H54 (cell line): ENCODE measurements at places on chromosomes 2 and 18.

- DNase-seq = no peak
Measured at GRCh38 chr2:26756337-26756736, 7.7 kb upstream of the SLC35F6 start.

DNA sequence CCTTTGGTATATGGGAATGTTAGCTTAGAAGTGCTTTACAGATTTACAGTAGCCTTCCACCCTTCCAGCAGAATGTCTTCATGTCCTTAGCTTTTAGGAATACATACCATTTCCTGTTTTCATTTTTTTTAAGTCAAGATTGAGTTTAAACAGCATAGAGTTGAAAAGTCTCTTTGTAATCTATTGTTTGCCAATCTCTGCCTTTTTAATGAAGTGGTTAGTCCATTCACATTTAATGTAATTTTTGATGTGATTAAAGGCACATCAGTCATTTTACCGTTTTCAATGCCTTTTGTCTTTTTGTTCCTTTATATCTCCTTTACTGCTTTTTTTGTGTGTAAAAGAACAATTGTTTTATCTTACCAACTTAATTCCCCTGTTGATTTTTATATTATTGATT lies 233.4 kb upstream of the SMIM21 start:
- DNase-seq = no peak

DNA sequence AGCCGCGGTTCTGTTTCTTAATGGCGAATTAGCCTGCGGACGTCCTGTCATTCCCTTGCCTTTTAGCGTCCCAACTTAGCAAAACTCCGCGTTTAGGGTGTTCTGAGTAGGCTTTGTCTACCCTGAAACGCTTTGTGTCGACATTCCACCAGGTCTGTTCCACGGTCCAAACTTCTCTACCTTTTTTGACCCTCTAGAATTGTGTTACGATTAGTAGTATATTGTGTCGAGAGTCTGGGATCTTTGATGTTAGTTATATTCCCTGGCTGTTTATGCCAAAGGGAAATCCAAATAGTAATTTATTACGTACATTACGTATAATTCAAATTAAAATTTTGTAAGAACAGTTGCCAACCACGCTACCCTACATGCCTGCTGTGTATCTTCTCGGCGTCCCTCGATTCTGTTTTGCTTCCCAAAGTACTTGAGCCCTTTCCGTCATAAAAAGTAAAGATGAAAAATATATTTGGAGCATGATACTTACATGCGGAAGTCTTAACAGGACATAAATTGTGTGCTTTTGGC lies 495 bp upstream of the TTC32 start:
- DNase-seq = no peak

DNA sequence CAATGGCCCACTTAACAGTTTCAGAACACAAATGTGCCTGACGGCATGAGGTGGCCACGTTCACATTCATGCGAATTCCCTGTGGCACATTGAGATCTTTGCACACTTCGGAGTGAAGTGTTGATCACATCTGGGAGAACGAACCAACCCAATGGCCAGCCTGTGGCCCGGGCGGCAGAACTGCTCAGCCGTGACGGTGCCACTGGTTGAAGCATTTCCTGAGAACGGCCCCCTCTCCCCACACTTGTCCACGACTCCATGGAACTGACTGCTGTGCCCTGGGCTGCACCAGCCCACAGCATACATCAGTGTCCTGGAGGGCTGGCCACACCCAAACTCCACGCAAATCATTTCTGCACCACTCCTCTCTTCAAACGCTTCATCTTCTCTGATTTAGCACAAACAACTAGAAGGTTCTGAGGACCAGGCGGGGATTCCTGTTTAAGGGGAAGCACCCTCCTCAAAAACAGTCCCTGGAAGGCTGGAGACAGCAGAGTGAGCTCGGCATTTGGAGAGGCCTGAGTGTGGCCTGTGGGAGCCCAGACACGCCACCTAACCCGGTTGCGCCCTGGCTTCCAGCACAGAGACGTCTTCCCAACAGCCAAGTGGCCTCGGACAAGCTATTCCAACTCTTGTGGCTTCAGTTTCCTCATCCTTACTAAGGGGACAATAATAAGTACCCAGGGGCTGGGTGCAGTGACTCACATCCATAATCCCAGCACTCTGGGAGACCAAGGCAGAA lies 9.9 kb upstream of the SALL3 start:
- DNase-seq = no peak

GRCh38 chr18:34991561-34991960 lies 49.7 kb upstream of the MAPRE2 start:
- no peak for DNase-seq

DNA sequence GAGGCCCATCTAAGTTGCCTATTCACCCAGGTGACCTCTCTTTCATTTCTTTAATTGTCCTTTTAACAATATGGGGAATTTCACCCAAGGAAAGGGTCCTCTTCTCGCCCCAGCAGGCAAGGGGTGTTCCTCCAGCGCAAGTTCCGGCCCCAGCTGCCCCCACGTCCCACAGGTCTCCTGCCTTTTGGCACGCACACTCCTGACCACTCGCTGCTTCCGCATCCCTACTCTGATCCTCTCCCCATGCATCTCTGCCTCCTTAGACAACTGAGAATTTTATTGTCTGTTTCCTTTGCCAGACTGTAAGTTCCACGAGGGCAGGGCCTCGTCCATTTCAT lies 684 bp upstream of the ARPC2 start:
- no peak for DNase-seq
